ENCODE measurements at places on chromosomes 2 and 18.
A peak's percentile ranks its signal among the peaks of the same experiment; 100 is the strongest.

- peak; percentile 3 for DNase-seq
Observed at GRCh38 chr2:225282858-225283710, 116.4 kb upstream of the NYAP2 start.

- no peak for DNase-seq
Observed at GRCh38 chr2:200028998-200029397, 73.6 kb downstream of the MAIP1 start.

DNA sequence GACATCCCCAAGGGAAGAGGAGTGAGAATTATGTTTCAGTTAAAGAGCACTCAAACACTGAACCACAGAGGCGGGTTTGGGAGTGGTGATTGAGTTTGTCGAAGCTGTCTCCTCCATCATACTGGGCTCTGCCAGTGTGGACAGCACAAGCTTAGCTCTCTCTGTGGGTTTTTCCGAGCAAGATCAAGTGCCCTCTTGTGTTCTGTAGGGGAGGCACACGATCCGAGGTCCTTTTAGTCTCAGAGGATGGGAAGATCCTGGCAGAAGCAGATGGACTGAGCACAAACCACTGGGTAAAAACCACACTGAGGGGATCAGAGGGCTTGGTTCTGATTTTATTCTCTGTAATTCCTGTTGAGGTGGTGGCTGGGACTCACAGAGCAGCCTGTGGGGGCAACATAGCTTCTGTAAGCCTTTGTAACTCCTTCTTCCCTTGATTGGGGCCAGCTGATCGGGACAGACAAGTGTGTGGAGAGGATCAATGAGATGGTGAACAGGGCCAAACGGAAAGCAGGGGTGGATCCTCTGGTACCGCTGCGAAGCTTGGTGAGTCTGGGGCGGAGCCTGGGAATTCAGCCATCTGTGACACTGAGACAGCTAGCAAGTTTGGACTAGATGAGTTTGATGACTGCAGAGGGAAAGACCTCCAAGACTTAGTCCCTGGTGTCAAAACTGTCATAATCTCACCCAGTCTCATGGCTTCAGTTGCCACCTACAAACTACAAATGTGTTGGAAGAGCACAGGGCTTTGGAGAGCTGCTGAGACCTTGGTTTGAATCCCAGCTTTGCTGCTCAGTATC is 2.0 kb downstream of the NAGK start:
- DNase-seq = no peak

DNA sequence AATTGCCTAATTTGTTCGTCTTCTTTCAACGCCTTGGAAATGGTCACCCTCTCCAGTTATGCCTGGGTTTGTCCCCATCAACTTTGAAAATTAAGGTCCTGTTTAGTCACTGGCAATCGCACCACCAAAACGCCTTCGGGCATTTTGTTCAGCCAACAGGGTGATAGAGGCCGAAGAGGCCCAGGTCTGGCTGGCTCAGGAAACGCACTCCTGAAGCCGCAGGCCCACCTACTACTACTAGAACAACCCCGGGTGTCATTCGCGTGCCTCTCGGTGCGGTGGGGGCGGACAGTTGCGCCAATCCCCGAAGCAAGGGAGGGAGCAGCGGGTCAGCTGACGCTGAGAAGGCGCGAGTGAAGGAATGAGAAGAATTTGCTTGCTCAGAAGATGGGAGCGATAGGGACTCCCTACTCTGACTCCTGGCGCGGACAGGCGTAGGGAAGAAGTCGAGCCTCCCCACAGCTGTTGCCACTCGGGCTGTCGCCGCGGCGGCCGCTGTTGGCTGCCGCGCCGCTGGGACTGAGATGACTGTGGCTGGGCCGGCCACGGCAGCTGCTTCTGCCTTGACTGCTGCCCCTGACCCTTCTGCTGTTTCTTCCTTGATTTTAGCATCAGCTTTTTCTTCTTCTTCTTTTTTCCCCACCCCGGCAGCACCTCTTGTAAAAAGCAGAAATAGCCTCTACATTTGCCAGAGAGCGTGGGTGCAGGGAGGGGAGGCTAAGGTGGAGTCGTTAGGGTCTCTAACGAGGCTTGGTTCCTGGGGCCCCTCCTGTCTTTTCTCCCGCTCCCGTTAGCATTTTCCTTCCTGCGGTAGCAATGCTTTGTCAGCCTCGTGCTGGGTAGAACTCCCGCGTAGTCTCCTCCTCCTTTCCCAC is 387.6 kb downstream of the FIGN start:
- no peak for DNase-seq

DNA sequence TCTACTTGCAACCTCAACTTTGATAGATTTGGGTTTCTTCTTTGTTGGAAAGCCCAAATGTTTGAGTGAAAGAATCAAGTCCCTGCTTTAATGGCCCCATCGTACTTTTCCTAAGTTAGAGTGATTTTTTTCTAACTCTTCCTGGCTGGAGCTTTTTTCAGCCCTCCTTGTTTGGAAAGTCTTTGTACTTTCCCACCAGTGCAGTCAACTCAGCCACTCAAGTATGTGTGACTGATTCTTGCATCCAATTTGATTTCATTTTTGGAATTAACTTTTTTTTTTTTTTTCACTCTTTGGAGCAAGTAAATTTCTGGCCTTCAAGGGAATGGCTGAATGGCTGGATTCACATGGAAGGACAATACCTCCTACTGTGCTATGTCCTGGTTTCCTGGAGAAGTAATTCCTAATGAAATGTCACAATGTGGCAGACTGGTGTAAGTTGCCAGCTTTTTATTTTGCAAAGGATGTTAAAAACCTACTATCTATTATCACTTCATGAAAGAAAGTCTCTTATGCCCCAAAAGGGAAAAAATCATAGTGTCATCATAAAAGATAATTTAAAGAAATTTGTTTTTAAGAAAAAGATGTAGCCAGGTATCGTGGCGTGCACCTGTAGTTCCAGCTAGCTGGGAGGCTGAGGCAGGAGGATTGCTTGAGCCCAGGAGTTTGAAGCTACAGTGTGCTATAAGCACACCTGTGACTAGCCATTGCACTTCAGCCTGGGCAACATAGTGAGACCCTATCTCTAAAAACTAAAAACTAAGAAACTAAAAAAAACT is 76.0 kb upstream of the ZFP36L2 start:
- no peak for DNase-seq

GRCh38 chr2:240836781-240837467 is 16.9 kb upstream of the KIF1A start:
- DNase-seq = no peak

GRCh38 chr2:60297296-60298005 is 256.0 kb downstream of the BCL11A start:
- no peak for DNase-seq

GRCh38 chr2:61016392-61017002 is 1.0 kb upstream of the PEX13 start:
- peak; percentile 41 for DNase-seq

DNA sequence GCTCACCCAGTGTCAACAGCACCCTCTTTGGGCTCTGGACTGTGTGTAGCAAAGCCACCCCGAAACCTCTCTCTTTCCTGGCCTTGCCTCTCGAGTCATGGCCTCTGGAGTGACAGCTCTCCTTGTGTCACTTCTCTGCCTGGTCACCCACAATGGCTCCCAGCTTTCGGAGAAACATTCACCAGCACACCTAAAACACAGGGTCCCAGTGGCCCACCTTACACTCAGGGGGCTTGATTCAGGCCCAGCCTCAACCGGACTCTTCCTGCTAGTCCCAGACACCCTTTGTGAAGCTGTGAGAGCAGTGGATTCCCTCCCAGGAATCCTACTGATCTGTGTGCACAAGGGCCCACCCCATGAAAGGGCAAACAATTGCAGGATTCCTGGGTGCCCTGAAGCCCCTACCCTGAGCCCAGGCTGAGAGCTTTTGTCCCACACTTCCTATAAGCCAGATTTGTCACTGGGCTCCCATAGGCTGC is 137.2 kb upstream of the HAAO start:
- DNase-seq = no peak

- no peak for DNase-seq
Observed at GRCh38 chr18:21803495-21803894, 62.9 kb downstream of the MIB1 start.

Data from stimulated activated CD4-positive, alpha-beta T cell treated with anti-CD3 and anti-CD28 coated beads, Interleukin-15, amount 100 ng/mL, for 48 hours (primary cell).